ENCODE measurements at places on chromosomes 13 and 19. TPM values are rescaled to one million over a fixed set of nuclear protein-coding genes. Genes with fewer than 3 reads are reported as not detected.
A peak's percentile ranks its signal among the peaks of the same experiment; 100 is the strongest.

GRCh38 chr19:5001615-5002014 lies 32.7 kb downstream of the KDM4B start:
- no peak overlapping the region for H3K27ac ChIP-seq
- H3K27me3 ChIP-seq, result no peaks in the 10 kb centered on the region
- H3K36me3 ChIP-seq, result no peaks in the 10 kb centered on the region
- no peak overlapping the region for H3K4me3 ChIP-seq
- DNase-seq, result peak; percentile 46

The ZNF714 gene
- 23.1 TPM for total RNA-seq

DNA sequence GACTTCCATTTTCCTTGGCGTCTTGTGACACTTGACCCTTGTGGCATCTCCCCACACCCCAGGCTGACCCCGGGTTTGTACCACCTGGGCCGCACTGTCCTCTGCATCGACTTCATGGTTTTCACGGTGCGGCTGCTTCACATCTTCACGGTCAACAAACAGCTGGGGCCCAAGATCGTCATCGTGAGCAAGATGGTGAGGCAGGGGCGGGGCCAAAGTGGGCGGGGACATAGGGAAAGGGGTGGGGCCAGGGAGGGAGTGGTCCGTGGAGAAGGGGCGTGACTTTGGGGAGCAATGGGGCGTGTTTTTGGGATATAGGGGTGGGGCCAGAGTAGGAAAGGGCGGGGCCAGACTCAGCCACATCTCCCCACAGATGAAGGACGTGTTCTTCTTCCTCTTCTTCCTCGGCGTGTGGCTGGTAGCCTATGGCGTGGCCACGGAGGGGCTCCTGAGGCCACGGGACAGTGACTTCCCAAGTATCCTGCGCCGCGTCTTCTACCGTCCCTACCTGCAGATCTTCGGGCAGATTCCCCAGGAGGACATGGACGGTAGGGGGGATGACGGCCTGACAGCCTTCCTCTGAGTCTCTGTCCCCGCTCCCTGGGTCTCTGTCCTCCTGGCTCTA lies 42.8 kb downstream of the TRPM4 start:
- no peak overlapping the region for H3K27ac ChIP-seq
- H3K4me3 ChIP-seq, result no peak overlapping the region
- no peak for DNase-seq
- H3K4me1 ChIP-seq, result peaks cover 2% of the 10 kb centered on the region
- no peaks in the 10 kb centered on the region for H3K36me3 ChIP-seq

The PGLYRP1 gene
- not detected for total RNA-seq

GRCh38 chr19:19538061-19538784 lies at the start of gene CILP2:
CILP2 (plus strand) TSS chr19:19538265; CDS start chr19:19538350, 85 bp downstream.
- H3K4me1 ChIP-seq, result peaks cover 36% of the 10 kb centered on the region
- peak; percentile 38 for DNase-seq
- H3K4me3 ChIP-seq, result peak within 1 kb of the TSS; percentile 48
- no peak within 1 kb of the TSS for H3K27ac ChIP-seq
- peaks cover 8% of the 10 kb centered on the region for H3K27me3 ChIP-seq

- no peak overlapping the region for H3K4me3 ChIP-seq
- H3K27ac ChIP-seq, result no peak overlapping the region
- no peaks in the 10 kb centered on the region for H3K27me3 ChIP-seq
- no peak for DNase-seq
- H3K4me1 ChIP-seq, result no peaks in the 10 kb centered on the region
- H3K36me3 ChIP-seq, result peaks cover 20% of the 10 kb centered on the region
These were observed 98.8 kb downstream of the DPF1 start for GRCh38 chr19:38125238-38125637.

The OR7D2 gene
- total RNA-seq, result 0.30 TPM

The PLIN5 gene
- 0.07 TPM for total RNA-seq

All from activated naive CD4-positive, alpha-beta T cell treated with anti-CD3 and anti-CD28 coated beads for 36 hours (primary cell).